ENCODE measurements at places on chromosomes 2 and 18.

- no peak for DNase-seq
These were observed 142.2 kb downstream of the SATB2 start for GRCh38 chr2:199315299-199316179.

GRCh38 chr2:30445266-30445821, 1.7 kb upstream of the LCLAT1 start:
- DNase-seq, result no peak

GRCh38 chr18:79870301-79871025, 72.7 kb downstream of the KCNG2 start:
- DNase-seq, result no peak

DNA sequence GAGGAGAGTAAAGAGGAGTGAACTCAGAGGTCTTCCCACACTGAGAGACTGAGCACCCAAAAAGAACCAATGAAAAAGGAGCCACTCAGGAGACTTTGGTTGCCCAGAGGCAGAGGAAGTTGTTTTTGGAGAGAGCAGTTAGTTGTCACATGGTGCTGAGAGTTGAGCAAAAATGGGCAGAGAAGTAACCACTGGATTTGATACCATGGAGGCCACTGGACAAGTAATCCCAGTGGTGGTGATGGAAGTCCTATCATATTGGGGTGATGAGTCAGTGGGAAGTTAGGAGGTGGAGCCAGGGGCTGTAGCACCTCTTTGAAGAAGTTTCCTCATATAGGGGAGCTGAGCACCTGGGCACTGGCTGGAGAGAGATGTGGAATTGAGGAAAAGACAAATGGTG, 235.8 kb downstream of the TPGS2 start:
- no peak for DNase-seq

- DNase-seq, result no peak
These were observed 165.5 kb downstream of the EHBP1 start for GRCh38 chr2:62870966-62871365.

GRCh38 chr2:75705921-75706320, 4.8 kb downstream of the GCFC2 start:
- no peak for DNase-seq

DNA sequence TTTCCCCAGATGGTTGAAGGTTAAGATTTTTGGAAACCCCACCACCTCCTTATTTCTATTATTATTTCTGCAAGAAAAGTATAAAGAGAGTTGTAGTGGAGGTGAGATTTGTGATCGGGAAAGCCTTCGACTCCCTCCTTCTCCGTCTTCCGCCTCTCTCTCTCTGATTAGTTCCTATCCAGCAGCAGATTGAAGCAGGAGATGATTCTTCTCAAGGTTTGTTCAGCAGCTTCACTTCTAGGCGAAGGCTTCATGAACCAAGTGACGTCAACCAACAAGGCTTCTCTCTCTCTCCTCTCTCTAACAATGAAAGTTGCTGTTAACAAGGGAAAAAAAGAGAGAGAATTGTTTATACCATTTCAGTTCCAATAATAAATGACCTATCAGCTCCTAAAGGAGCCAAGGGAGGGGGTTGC, at the start of gene BAZ2B:
Gene BAZ2B (minus strand): TSS at position 263 of the 416 bp plus-strand sequence. CDS start 137,829 bp downstream, outside the sequence.
- no peak for DNase-seq

- no peak for DNase-seq
These were observed 3.3 kb downstream of the PAX3 start for GRCh38 chr2:222295368-222296062.

DNA sequence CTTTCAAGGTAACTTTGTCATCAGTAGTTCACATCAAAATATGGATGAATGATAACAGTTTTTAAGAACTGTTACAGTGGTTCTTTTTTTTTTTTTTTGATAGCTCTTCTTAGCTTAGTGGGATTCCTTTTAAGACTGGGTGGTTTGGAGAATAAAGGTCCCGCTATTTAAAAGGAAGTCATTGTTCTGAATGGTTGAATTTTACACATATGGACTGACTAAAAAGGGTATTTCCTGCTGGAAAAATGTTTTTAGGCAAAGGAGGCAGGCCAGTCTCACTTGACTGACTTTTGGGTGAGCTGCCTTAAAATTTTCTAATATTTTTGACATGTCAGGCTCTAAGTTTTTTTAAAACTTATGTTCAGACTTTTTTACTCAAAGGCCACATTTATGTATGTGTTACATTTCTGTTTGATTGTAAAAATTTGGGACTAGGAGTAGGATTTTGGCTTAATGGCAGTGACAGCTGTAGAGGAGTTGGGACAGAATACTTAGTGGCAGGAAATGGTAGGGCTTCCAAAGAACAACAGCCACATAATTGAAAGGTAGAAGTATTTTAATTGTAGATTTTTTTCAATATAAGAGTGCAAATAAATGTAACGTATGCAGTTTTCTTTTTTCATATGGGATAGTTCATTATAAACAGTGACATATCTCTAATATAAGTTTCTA, 13.7 kb downstream of the VAPA start:
- DNase-seq, result no peak

DNA sequence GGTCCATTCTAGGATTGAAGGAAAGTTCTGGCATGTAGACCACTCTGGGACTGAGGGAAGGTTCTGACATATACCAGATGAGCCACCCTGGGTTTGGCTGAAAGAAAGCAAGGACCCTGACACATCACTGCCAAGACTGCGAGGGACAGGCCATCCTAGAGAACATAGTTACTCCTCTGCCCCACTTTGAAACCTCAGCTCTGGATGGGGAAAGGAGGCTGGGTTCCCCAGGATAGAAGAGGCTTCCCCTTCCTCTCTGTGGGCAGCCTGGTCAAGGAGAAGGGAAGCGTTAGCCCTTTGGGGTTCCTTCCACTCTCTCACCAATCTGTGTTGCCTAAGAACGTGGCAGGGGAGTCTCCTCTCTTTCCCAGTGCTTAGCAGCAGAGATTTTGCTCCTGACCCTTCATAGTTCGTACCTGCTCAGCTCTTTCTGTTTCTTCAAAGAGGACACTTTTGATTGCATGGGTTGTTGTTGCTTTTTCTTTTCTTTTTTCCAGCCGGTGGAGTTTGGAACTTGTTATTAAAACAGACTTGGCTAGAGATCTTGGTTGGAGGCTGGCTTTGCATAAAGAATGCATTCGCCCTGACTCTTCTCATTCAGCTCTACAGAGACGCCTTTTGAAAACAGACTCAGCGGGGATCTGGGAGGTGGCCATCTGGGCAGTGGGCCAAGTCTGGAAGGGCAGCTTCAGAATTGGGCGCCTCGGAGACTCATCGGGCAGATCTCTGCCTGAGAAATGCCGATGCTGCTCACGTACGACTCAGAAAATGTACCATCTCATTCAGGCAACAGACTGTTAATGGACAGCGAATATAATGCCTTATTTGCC, 166.1 kb downstream of the CLIP4 start:
- DNase-seq, result no peak

GRCh38 chr2:33426666-33427231, 49.7 kb upstream of the RASGRP3 start:
- DNase-seq, result no peak

- DNase-seq, result no peak
These were observed 20.6 kb upstream of the ANKRD53 start for GRCh38 chr2:70957798-70958197.

DNA sequence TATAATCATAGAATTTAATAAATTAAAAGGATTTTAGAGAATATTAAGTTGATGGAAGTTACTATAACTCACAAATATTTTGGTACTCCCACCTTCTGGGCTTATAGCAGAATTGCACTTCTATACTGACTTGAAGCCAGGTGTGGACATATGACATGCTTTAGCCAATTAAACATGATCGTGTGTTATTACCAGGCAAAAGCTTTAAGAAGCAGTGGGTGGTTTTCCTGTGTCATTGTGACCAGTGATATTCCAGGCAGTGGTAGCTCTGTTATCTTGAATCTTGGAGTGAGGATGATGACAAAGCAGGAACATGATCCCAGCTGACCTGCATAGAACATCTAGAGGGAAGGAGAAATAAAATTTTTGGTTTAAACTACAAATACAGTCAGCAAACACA, 370.9 kb upstream of the ZEB2 start:
- DNase-seq, result no peak

DNA sequence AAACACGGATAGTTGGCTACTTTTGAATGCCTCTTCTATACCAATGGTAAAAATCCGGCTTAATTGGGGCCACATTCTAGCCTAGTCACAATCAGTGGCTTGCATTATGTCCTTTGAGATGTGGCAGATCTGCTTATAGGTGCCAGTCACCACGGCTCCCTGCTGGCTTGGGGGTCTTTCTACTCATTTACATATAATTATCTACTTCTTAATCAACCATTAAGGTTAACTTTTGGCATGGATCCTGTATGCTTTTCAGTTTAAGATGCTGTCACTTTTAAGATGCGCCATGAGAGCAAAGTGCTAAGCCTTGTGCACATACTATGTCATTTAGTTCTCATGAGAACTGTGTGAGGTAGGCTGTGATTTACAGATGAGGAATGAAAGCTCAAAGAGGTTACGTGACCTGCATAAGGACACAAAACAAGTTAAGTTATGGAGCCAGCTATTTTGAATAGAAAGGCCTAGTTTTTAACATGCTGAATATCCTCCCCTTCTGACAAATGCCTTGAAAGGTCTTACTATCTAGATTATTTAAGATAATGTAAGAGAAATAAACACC, 4.1 kb downstream of the NEDD4L start:
- DNase-seq, result no peak

- no peak for DNase-seq
These were observed 514.8 kb upstream of the MYT1L start for GRCh38 chr2:2845806-2846315.

DNA sequence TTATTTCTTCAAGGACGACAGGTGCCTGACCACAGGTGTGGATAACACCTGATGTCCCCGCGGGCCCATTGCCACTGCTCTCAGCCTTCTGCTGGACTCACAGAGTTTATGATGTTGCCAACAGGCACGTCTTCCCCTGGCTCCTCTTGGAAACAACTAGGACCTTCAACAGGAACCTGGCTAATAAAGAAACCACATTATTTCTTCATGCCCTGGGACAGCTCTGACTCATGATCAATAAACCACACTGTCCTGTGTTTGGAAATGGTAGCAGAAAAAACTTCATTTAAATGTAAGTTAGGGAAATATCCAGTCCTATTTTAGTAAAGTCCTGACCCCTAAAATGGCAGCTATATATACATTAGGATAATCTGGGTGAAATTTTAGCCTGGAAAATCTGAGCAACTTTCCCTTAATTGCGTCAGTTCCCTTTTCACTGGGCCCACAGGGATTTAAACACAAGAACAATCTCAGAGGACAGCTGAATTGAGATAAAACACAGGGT, 158.9 kb downstream of the VAPA start:
- DNase-seq, result no peak

- DNase-seq, result no peak
These were observed 99.8 kb upstream of the NEUROD1 start for GRCh38 chr2:181780047-181780651.

DNA sequence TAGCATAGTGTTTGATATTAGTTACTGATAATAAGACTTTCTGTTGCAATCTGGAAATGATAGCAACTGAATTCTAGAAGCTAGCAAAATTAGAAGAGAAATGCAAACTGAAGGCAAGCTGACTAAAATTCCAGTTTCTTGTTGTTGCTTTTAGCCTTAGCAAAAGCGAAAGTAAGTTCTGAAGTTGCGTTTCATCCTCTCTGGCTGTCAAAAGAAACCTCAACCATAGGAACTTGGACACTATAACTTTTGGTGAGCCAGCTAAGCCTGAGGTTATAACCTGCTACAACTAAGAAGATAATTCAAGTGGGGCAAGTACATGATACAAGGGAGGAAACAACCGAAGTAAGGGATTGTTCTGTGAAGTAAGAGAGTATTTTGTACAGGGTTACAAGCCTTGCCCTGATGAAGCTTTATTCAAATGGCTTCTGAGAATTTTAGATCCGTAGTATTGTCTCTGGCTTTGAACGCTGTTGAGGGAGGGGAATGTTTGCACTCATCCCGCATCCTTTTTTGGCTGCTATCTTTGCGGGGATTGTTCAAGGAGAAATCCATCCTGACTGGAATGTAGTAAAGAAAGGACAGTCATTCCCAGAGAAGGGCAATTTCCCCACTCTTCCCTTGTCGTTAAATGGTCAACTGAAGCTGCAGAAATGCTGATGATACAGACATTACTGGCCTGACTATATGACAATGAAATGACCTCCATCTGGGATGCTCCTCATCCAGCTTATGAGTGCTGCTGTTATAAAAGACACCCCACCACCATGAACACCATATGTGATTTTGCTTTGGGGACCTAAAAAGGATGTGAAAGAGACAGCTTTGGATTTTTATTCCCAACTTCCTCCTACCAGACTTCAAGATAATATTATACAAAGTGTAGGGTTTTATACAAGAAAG, 7.0 kb upstream of the TMX3 start:
- no peak for DNase-seq

GRCh38 chr2:11377928-11378545, 33.6 kb upstream of the ROCK2 start:
- DNase-seq, result no peak

DNA sequence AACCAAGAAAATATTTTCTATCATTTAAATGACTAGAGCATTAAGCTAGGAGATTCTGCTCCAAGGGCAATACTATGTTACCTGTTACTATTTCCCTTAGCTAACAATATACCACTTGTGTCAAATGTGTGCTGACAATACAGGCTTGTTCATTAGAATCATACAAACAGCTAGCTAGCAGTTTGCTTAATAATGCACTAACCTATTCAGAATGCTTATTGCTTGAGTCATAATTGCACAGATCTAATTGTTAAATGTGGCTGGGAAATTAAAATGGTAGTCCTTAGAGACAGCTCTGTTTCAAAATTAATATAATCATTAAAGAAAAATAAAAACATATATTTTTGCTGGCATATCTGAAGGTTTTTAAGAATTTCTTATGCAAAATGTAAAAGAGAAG, 344.2 kb downstream of the ERBB4 start:
- no peak for DNase-seq

DNA sequence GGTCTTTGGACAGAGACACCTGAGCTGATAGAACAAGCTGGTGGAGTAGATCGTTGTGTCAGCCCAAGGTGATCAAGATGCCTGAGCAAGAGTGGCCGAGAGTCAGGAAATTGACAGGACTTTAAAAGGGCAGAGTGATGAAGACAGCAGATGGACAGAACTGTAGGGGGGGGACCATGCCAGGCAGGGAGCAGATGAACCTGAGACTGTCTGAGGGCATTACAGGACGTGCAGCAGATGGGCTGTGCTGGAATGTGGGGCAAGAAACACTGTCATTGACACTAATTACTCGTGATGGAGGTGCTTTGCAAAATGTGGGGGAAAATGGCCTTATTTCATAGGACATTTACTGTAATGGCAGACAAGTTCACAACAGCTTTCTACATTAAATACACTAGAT, 225.0 kb downstream of the THSD7B start:
- DNase-seq, result no peak

Data from CMK (cell line).